ENCODE measurements at places on chromosomes 16 and 17. TPM values are rescaled to one million over a fixed set of nuclear protein-coding genes. Genes with fewer than 3 reads are reported as not detected.
A peak's percentile ranks its signal among the peaks of the same experiment; 100 is the strongest.

- no peak for DNase-seq
These were observed 9.2 kb downstream of the MAPK8IP3 start for GRCh38 chr16:1715220-1715619.

DNA sequence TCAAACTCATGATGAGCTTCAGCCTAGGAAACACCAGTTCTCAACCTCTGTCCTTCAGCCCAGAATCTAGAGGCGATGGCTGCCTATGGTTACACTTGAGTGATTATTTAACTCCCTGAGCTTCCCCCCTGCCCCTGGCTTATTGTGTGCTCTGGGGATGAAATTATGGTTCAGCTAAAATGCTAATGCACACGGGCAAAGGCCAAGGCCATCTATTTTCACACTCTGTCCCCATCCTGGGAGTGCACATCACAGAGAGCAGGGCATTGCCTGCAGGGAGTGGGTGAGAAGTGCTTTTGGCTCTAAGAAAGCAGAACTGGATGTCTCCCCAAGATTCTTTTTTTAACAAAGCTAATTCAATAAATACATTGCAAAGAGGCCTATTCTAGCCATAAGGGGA, 21.6 kb upstream of the CACNG5 start:
- DNase-seq, result no peak

TCAP gene
- total RNA-seq, result 1.1 TPM

DNA sequence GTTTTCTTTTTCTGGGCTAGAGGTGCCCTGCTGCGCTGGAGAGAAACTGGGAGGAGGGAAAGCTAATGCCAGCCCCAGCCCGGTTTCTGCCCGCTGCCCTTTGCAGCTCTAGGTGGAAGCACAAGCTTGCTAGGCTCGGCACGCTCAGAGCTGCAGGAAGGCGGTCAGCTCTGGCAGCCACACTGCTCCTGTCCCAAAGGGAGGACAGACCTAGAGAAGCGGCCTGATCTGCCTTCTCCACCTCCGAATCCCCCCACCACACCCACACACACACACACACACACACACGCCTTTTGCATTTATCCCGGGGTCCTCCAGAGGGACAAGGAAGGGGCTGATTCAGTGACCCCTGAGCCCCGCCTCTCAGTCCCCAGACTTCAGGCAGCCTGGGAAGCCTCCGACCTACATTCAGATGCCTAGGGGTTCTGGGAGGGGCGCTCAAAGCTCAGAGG, 418.1 kb downstream of the SOX9 start:
- no peak for DNase-seq

GRCh38 chr17:78952706-78953105, 27.0 kb downstream of the LGALS3BP start:
- DNase-seq, result no peak

DNA sequence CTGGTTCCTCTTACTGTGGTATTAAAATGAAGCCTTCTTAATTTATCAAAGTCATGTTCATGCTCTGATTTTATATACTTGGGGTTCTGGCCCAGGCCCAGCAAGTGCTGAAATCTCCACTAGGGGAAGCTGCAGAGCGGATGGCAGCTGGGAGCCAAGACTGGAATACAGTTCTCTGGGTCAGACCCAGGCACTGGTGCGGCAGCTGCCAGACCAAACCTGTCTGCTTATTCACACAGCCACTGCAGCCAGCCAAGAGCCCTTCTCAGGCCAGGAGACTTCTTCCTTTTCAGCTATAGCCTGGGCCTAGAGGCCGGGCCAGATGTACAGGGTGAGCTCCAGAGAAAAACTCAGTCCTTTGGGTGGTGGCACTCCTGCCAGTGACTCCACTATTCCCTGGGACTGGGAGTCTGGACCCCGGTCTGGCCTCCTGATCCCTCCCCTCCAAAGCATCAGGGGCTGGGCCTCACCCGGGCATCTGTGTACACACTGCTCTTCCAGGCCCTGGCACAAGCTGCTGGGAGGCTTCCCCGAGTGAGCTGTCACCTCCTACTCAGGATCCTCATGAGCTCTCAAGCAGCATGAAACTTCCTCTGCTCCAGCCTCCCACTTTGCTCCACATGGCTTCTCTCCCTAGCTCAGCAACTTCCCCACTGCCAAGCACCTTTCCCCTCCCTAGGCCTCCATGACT, 24.4 kb downstream of the ATP6V0D1 start:
- no peak for DNase-seq

- no peak for DNase-seq
These were observed 8.0 kb upstream of the CCL1 start for GRCh38 chr17:34370997-34371395.

DNA sequence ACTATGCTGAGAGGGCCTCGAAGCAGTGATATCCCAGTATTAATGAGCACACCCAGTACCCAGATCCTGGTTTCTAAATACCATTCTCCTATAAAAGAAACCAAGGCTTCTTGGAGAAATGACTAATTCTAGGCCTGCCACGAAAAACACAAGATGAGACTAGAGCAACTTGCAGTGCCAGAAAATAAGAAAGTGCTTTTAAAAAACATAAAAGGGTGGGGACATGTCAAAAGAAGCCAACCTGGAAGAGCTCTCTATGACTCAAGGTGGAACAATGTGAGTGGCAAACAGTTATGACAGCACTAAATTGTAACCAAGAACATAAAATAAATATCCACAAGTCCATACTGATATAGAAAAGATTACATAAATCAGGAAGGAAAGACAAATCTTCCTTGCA, 153.2 kb upstream of the KCNJ18 start:
- DNase-seq, result no peak

GRCh38 chr16:35735403-35736251, 2276.2 kb downstream of the TP53TG3F start:
- DNase-seq, result no peak

PLXDC1 gene
- 1.4 TPM for total RNA-seq

HCRT gene
- total RNA-seq, result not detected

IL17C gene
- total RNA-seq, result not detected

- peak; percentile 38 for DNase-seq
These were observed 67.9 kb downstream of the N4BP1 start for GRCh38 chr16:48542020-48542473.

CHST6 gene
- not detected for total RNA-seq

GRCh38 chr17:44522883-44523671, 19.9 kb upstream of the GPATCH8 start:
- peak; percentile 87 for DNase-seq

- no peak for DNase-seq
These were observed at the start of gene RSKR for GRCh38 chr17:28613931-28614381. RSKR (minus strand) TSS chr17:28614185; CDS start chr17:28614161, 24 bp downstream.

DNA sequence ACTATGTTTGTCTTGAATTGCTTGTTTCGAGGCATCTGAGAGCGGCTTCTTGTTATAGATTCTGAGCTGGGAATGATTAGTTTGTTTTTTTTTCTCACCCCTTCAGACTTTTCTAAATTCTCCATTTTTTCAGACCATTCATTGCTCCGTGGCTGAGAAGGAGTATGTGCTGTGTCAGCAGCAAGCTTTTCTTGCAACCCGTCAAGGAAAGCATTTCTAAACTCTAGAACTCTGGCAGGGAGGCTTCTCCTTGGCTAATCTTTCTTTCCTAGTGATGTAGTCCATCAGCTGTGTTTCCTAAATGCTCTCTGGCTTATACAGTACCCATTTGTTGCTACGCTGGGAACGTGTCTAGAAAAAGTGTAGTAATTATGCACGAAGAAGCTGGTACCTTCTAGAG, 133.5 kb downstream of the FTO start:
- DNase-seq, result no peak

GRCh38 chr16:80285104-80285503, 255.7 kb upstream of the DYNLRB2 start:
- no peak for DNase-seq
